Upper lobe of left lung (tissue), 6 donors: ENCODE measurements at places on chromosomes 5 and 9. TPM values are rescaled to one million over a fixed set of nuclear protein-coding genes. Genes with fewer than 3 reads are reported as not detected.

- no peak for DNase-seq
Measured at GRCh38 chr5:78537821-78538220, 110.8 kb downstream of the LHFPL2 start.

DNA sequence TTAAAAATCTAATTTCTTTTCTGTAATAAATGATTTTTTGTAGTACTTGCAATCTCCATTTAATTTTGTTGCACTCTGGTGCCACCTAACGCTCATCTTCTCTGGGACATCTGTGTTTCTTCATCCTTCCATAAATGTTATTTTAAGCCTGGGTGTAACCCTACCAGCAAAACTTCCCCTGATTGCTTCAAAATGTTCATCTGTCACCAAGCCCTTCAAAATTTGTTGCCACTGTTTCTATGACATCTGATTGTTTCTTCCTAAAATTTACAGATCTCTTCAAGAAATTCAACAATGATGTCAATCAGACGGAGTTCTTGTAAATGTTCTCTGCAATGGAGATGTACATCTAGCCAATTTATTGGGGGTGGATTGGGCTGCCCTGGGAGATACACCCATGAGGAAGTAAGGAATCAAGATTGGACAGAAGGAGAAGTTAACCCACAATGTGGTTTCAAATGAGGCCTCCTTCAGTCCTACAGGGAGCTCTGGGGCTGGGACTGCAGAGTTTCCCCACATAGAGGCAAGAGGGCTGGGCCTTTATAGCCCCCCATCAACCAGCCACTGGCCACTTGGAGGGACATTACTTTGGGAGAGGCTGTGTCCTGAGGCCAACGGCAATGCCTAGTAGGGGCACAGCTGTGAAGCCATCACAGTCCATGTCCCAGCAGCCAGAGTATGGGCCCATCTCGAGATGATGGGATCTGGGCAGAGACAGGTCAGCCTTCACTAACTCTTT lies 23.3 kb downstream of the MCTP1 start:
- no peak for DNase-seq

MSANTD3 gene
- 24.3 TPM for total RNA-seq

FAF2 gene
- 11.5 TPM for total RNA-seq

RASGRF2 gene
- 1.5 TPM for total RNA-seq

DNA sequence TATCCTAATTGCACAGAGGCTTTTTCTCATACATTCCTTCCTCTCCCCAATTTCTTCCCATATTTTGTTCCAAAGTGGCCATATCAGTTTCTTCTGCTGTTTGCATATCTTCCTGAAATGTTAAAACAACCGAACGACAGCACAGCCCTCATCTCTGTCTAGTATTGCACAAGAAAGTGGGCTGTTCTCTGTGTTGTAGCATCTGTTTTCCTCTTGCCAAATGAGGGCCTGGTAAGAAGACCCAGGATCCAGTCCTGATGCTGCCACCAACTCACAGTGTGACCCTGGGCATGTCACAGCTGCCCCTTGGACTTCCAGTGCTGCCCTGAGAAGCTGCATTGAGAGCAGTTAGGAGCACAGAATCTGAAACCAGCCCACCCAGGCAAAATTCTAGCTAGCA lies 4.1 kb downstream of the SLC31A2 start:
- DNase-seq: no peak

DNA sequence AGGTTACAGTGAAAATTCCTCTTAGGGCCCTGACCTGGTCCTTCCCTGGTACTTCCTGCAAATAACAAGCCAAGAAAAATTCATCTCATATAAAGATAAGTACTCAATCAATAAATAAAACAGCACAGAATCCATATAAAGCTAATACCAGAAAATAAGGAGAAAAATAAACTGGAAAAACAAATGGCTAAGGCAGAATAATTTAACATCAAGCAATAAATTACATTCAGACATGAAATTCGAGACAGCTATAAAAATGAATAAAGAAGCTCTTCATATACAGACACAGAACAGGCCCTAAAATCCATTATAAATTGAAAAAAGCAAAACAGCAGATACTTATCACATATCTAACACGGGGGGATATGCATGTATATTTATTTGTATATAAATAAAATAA lies 99.2 kb downstream of the DTWD2 start:
- DNase-seq: no peak

STKLD1 gene
- total RNA-seq: 1.5 TPM

DNA sequence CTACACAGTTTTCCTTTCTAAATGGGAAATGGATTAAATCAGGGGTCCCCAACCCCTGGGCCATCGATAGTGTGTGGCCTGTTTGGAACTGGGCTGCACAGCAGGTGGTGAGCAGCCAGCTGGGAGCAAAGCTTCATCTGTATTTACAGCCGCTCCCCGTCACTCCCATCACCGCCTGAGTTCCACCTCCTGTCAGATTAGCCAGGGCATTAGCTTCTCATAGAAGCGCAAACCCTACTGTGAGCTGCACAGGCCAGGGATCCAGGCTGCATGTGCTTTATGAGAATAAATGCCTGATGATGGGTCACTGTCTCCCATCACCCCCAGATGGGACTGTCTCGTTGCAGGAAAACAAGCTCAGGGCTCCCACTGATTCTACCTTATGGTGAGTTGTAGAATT lies 41.2 kb upstream of the FLT4 start:
- no peak for DNase-seq
